ENCODE measurements at places on chromosomes 2 and 18. TPM values are rescaled to one million over a fixed set of nuclear protein-coding genes. Genes with fewer than 3 reads are reported as not detected.

DNA sequence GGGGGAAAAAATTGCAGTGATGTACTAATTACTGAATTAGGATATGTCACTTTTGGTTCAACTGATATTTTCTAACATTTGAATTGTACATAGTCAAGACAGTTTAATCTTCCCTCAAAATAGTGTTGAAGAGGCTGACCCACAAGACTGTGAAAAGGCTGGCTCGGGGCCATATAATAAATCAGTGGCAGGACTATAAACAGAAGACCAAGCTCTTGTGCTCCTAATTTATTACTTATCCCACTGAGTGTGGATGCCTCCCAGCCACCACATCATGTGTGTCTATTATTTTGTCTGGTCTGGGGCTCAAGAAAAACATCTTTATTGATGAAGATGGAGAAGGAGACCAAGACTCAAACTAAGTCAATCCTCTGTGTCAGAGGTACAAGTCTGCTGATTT lies 64.4 kb downstream of the PLEKHM3 start:
- DNase-seq, result no peak
- H3K36me3 ChIP-seq, result peaks cover 14% of the 10 kb centered on the region
- H3K27ac ChIP-seq, result no peak overlapping the region
- peaks cover 3% of the 10 kb centered on the region for H3K4me1 ChIP-seq
- H3K4me3 ChIP-seq, result no peak overlapping the region

DNA sequence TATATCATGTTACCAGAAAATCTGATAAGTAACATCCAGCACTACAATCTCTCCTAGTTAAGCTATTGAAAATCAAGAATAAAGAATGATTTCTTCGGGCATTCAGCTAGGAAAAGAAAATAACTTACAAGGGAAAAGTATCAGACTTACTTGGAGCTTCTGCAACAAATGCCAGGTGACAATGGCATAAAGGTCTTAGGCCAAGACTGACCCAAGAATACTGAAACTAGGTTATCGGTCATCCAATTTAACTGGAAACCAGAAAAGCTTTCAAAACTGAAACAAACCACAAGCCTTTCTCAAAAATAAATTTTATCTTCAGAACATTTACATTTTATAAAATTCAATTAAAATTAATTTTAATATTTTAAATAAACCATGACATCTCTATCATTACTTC lies 214.0 kb upstream of the CCDC68 start:
- DNase-seq, result no peak
- H3K27me3 ChIP-seq, result no peaks in the 10 kb centered on the region
- no peaks in the 10 kb centered on the region for H3K4me1 ChIP-seq
- no peaks in the 10 kb centered on the region for H3K36me3 ChIP-seq

The POTEI gene
- 0.20 TPM for polyA plus RNA-seq

DNA sequence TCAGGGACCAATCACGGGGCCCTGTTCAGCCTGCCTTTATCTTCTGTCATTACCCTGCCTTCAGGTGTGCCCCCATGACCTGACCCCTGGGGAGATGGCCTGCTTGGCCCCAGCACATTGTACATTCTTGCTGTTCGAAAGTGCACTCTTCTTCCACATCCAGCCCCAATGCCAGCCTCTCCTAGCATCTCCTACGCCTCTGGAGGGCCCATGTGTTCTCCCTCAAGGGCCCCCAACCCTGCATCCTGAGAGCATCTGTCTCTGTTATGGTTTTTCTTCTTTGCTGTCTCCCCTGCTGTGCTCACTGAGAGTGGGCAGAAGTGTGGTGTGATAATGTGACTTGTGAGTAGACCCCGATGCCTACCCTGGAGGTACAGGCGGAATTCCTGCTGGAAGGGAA lies 41.5 kb upstream of the OTOS start:
- H3K4me3 ChIP-seq, result no peak overlapping the region
- no peaks in the 10 kb centered on the region for H3K27me3 ChIP-seq
- no peak for DNase-seq
- H3K4me1 ChIP-seq, result no peaks in the 10 kb centered on the region

Measured in H1 (cell line).